ENCODE measurements at places on chromosomes 11 and 22.

DNA sequence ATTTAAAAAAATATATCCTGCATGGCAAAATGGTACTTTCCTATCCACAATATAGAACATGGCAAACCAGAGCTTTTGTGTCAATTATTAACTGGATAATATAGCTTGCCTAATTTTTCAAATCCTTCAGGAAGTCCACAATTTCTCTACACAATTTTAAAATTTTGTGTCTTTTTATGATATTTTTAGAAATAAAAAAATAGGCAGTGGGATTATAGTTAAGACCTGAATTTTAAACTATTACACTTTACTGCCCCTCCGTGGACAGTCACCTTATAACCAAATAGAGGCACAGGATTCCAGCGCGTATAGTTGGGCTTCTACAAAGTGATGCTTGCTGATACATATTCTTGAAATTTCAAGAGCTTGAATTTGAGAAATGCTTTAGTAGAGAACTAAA is 2.1 kb upstream of the DMC1 start:
- DNase-seq = no peak

- no peak for DNase-seq
Measured at GRCh38 chr11:47499161-47499560, 50.2 kb upstream of the RAPSN start.

DNA sequence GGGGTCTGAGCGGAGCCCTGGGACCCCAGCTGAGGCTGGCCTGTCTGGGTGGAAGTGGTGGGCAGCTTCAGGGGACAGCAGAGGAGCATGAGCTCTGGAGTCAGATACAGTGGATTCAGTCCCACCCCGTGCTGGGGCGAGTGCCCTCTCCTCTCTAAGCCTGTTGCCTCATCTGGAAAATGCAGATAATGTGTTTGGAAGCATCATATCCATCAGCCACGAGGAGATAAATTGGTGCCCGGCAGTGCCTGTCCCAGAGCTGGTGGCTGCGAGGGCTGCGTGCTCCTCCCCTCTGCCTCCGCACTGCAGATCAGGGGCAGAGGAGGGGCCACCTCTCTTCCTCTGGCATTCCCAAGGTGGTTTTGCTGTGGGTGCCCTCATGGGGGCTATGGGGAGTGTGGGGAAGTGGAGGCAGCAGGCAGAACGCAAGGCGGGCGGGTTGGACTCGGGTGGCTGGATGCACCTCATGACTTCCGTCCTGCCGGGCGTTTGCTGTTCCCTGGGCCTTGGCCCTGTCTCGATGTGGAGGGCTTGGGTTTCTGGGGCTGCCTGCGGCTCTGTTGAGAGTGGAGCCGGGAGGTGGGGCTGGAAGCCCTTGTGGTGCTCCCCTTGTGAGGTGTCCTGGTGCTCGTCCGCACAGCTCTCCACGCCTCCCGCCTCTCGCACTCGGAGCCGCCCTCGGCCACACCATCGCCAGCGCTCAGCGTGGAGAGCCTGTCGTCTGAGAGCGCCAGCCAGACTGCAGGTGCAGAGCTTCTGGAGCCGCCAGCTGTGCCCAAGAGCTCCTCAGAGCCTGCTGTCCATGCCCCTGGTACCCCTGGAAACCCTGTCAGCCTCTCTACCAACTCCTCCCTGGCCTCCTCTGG is 20.9 kb downstream of the MICALL1 start:
- DNase-seq = no peak

GRCh38 chr11:74492084-74492483 is 1.4 kb downstream of the LIPT2 start:
- DNase-seq = no peak

GRCh38 chr11:47181271-47181670 is 4.6 kb upstream of the ARFGAP2 start:
- DNase-seq = no peak

GRCh38 chr11:112856591-112856990 is 104.6 kb upstream of the NCAM1 start:
- DNase-seq = no peak

- DNase-seq = no peak
Measured at GRCh38 chr11:1397146-1397861, 7.6 kb downstream of the BRSK2 start.

DNA sequence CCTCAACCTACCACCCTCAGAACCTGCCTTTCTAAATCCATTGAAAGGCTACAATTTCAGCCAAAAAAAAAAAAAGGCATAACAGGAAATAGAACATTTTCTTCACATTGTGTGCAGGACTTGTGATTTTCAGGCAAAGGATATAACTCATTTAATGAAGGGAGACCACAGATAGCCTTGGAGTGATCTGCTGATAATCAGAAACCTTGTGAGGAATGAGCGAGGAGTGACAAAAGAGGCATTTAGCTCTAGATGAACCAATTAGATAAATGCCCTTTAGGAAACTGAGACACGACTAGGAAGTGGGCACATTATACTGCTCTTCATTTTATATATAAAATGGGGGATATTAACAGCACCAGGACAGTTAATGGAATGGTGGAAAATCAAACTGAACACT is 216.5 kb upstream of the GRIA4 start:
- DNase-seq = no peak

DNA sequence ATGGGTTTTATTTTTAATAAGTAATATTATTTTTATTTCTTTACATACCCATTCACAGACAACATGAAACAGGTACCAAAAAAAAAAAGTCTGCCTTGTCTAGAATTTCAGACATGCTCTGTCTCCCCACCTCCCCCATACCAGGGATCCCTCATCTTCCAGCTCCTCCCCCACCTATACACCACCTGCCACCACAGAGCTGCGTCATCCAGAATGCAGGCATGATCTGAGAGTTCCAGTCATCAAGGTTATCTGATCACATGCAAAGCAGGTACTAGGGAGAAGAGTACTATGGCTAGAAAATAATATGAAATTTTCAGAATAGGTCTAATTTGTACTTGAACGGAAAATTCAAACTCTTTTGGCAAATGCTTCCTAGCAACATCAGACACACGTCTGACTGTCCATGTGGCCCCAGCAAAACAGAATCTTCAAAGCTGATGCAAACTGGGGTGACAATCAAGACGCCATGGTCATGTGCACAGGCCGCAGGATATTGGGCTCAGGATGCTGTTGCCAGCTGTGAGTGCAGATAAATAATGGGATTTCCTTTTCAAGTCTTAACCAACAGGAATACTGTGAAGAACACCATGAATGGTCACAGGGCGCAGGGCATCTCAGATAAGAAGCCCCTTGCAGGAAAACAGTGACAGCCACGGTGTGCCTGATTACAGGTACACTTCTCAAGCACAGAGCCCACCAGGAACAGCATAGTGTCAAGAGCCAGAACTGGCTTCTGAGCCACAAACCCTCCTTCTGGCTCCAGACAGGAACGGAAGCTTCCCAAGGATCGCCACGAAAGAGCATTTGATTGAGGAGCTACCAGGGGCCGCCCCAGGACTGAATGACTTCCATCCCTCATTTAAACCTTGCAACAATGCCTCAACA is 169.5 kb downstream of the EFCAB6 start:
- no peak for DNase-seq

DNA sequence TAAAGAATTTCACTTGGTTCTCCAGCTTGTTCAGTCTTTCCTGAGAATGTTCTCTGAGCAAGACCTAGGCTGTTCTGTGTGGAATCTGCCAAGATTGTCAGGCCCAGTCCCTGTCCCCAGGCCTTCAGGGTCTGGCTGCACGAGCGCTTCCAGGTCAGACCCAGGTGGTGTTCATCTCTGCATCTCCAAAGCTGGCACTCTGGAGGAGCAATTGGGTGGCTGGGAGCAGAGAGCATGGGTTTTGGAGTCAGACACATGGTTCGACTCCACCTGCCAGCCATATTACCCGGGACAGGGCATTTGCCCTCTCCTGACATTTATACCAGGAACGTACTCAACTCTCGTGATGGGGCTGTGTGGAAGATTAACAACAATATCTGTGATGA is 8.8 kb downstream of the CD5 start:
- no peak for DNase-seq

GRCh38 chr22:23762842-23763578 is at the start of gene C22orf15:
TSS of gene C22orf15 (plus strand) at chr22:23762990. CDS start at chr22:23763307, 317 bp downstream.
- DNase-seq = no peak

- DNase-seq = no peak
Measured at GRCh38 chr11:74462009-74462408, 5.3 kb downstream of the KCNE3 start.

- no peak for DNase-seq
Measured at GRCh38 chr22:49209452-49210195, 618.0 kb downstream of the BRD1 start.

DNA sequence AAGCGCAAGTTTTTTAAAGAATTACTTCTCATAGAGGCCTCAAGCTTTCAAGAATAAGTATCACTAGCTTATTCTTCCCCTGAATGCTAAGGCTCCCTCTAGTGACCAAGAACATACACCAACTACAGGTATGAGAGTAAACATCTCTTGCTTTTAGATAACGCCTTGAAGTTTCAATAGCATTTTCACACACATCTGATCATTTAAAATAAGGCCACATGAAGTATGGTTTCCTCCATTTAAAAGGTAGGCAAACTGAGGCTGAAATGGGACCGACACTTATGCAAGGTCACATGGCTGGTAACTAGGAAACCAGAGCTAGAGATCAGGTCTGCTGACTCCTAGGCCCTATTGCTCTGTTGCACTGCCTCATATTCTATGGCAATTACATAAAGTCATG is 66.5 kb downstream of the CCDC34 start:
- no peak for DNase-seq

GRCh38 chr22:22893891-22894739 is 6.5 kb downstream of the IGLL5 start:
- DNase-seq = no peak

DNA sequence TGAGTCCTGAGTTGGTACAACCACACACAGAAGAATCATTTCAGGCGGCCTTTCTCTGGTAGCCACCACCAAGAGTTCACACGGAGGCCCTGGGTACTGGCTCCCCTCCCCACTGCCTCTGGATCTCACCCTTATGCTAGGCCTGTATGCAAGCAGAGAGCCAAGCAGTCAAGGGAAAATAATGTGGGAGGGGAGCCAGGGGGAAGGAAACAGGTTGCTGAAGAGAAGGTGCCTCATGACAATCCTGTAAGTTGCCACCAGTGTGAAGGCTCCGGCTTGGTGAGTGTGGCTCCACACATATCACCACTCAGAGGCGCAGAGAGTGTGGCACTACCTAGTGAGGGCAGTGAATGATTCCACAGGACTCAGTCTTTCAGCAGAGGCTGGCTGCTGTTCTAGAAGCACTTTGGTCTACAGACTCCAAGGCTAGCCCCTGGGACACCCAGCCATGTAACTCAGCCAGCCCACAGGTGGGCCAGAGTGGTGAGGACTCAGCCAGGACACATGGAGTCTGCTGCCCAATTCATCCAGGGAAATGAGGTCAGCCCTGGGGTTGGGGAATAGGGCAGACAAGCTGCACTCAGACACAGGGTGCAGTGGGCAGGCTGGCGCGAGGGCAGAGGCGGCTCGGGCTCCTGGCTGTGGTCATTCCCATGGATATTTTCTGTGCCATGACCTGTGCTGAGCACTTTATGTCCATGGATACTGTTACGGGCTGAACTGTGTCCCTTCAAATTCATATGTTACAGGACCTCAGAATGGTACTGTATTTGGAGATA is 49.0 kb upstream of the SERPIND1 start:
- DNase-seq = no peak

- DNase-seq = no peak
Measured at GRCh38 chr11:41237382-41237781, 222.1 kb downstream of the LRRC4C start.

DNA sequence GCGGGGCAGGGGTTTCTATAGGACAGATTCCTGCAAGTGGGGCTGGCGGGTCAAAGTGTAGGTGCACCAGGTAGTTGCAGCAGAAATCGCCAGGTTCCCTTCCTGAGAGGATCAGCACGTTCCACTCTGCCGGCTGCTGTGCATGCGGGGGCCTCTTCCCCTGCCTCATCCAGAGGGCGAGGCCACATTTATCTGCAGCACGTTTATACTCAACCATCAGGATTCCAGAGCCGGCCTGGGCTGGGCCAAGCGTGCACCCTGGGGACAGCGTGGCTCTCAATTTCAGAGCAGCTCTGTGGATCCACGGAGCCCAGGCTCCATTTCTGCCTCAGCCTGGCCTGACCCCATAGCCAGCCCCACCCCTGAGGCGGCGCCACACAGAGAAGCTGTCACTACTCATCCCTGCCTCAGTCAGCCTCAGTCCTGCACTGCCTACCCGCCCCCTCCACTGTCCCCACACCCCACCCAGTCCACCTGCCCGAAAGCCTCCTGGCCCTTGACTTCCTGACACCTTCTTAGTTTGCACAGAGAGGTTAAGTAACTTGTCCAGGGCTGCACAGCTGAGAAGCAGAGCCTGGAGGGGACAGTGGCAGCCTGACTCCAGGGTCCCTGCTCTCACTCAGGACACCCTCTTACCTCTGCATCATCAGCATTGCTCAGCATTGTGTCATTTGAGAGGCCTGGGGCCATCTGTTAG is 45.9 kb upstream of the RTL6 start:
- DNase-seq = no peak

DNA sequence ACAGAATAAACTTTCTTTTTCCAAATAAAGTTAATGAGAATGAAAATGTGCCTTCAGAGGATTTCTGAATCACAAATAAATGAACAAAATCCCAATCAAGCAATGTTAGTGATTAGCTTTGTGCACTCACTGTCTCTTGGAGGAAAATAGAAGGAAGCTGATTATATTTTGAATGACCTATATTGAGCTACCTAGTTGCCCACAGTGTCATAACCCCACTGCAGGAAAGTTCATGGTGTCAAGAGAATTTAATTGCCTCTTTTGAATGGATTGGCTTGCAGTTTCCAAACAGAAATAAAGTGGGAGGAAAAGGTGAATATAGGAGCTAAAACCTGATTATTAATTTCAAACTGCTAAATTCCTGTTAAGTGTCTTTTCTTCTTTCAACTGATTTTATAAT is 515.9 kb downstream of the JRKL start:
- DNase-seq = no peak

DNA sequence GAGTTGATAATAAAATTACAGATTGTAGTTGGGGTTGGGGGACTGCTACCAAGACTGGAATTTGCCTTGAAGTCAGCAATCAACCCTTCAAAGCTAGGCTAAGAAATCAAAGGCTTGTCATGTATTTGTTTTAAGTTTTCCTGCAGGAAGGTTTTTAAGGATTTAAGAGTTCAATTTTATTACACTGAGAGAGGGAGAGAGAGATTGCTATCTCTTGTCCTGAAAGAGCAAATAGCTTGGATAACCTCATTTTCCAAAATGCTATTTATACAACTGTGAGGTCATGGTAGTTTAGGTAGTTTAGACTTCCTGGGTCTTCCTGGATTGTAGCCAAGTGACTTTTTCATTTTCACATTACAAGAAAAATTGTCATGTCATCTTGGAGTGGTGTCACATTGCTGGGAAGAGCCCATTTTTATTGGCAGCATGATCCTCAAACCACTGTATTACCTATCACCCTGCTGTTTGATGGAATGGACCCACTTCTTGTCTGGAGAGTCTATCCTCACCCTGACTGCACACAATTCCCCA is 10.1 kb upstream of the PRSS23 start:
- DNase-seq = no peak

- no peak for DNase-seq
Measured at GRCh38 chr11:45936511-45937054, 14.1 kb downstream of the LARGE2 start.
